ENCODE measurements at places on chromosomes 16 and 17. TPM values are rescaled to one million over a fixed set of nuclear protein-coding genes. Genes with fewer than 3 reads are reported as not detected.
A peak's percentile ranks its signal among the peaks of the same experiment; 100 is the strongest.

DNA sequence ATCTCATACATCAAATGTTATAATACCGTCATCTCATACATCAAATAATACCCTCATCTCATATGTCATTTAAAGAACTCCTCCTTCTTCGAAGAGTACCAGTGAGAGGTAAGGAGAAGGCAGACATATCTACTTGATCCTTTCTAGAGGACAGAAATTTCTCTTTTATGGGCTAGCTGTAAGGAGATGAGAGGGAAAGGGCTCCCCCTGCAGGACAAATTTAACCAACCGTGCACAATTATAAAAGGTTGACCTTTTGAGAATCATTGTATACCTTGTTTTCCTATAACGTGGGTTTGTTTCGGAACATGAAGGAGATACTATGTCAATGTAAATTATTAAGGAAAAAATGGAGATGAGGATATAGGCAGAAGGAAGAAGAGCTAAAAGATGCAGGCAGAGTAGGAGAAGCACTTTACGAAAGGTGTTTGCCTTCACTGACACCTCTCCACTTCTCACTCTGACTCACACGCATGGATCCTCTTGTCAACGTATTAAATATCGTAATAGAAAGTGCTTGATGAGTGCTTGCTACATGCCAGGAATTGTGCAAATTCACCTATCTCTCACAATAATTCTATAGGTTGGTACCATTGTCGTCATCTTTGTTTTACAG lies 465.9 kb upstream of the ERCC4 start:
- H3K4me3 ChIP-seq: no peak overlapping the region
- no peaks in the 10 kb centered on the region for H3K36me3 ChIP-seq
- no peaks in the 10 kb centered on the region for H3K4me1 ChIP-seq
- no peak overlapping the region for H3K27ac ChIP-seq

DNA sequence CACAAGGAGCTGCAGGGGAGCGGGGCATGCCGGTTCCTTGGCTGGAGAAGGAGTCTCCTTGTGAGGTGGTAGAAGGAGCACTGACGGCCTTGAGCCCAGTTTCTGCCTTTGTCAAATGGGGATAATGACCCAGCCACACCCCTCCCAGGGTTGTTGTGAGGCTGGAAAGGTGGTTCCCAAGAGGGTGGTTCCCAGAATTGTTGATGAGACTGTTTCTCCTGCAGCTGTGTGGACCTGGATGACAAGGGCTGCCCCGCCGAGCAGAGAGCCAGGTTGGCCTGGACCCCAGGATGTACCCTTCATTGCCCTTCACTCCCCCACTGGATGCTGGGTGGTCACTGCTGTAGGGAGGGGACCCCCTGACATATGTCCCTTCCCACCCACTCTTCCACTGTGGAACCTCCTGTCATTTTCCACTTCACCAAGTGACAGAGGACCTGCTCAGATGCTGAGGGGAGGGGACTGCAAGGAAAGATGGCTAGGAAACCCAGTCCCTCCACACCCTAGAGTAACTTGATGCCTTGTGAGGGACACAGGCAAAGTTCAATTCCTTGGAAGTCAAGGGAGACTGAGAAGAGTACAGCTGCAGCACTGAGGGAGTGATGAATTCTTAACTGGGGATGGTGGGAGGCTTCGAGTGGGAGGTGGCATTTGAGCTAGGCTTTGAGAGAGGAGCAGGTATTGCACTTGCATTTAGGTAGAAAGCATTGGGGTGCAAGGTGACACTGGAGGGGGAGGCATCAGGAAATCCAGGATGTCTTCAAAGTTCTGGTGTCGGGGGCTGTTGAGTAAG lies 10.6 kb downstream of the MIEN1 start:
- H3K27me3 ChIP-seq: peaks cover 5% of the 10 kb centered on the region
- H3K4me1 ChIP-seq: no peaks in the 10 kb centered on the region
- H3K36me3 ChIP-seq: no peaks in the 10 kb centered on the region

SLC5A2 gene
- not detected for total RNA-seq

MYH13 gene
- not detected for total RNA-seq

DNA sequence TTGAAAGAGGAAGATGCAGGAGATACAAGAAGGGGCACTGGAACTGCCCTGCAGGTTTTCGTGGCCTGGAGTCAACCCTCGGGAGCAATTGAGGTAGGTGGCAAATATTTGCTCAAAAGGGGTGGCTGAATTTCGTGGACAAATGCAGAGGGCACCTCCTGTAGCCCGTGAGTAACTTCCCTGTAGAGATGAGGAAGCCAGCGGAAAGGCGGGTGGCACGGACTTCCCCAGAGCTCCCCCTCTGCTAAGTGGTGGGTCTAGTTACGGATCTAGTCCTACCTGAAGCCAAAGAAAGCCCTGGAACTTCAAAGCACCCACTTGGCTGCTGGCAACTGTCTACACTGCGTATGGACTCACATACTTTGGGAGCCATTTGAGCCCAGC lies 1.0 kb upstream of the ATP2C2 start:
- no peaks in the 10 kb centered on the region for H3K36me3 ChIP-seq
- no peaks in the 10 kb centered on the region for H3K4me1 ChIP-seq
- peaks cover 8% of the 10 kb centered on the region for H3K27me3 ChIP-seq
- DNase-seq: no peak
- H3K27ac ChIP-seq: no peak overlapping the region
- no peak overlapping the region for H3K4me3 ChIP-seq

DNA sequence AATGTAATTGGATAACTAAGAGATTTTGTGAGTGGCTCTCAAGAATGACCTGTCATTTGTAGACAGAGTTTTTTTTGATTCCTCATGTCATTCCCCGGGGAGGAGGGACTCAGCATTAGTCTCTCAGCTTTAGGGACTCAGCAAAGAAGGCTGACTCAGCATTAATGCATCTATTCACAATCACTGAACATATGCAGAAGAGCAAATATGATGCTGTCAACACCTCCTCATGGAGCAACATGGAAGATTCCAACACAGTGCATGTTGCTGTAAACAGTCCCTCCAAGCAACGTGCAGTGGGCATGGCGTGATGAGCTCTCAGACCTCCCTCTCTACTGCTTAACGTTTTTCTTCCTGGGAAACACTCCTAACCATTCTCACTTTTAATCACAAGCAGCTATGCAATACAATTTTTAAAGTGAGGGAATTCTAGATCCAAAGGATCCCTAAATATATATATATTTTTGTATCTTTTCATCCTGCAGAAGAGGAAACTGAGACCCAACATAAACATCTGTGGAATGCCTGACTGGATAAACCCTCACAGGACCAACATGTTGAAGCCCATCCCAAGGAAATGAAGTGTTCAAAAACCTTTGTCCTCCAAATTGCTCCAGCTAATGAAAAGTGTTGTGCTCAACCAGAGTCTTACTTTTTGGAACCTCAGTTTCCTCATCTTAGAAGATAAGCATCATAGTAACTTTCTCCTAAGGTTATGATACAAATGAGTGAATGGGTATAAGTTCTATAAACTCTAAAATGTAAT lies 38.9 kb downstream of the TMEM100 start:
- no peaks in the 10 kb centered on the region for H3K4me1 ChIP-seq
- no peak overlapping the region for H3K27ac ChIP-seq

DNA sequence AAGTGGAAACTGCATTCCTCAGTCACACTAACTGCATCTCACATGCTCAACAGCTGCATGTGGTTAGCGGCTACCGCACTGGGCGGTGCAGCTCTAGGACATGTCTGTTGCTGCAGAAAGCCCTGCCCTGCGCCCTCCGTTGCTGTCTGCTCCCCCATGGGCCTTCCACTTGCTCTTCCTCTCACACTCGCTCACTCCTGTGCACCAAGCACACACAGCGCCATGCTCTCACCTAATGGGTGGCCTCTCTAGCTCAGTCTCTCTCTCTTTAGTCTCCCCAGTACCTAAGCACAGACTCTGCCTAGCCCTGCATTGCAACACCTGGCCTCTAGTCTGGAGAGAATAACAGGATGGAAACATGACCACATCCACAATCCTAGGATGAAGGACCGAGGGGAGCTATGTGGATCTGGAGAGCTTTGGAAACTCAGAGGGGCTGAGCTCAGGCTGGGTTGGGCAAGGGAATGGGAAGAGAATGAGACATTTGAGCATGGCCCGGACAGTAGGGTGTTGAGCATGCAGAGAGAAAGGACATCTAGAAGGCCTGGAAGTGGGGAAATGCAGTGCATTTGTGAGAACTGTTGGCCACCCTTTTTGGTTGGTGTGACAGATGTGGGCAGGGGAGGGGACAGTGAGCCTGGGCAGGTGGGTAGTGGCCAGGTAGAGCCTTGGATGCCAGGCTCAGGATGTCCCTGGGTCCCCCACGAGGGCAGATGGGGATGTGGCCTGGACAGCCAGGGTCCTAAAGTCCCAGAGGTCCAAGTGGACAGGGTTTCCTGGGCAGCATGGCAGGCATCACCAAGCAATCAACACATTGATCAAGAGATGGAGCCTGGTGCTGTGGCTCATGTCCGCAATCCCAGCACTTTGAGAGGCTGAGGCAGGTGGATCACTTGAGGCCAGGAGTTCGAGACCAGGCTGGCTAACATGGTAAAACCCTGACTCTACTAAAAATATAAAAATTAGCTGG lies 16.1 kb downstream of the SGCA start:
- H3K36me3 ChIP-seq: no peaks in the 10 kb centered on the region
- H3K4me1 ChIP-seq: peaks cover 31% of the 10 kb centered on the region
- H3K4me3 ChIP-seq: peak overlapping the region; percentile 27
- peak overlapping the region; percentile 23 for H3K27ac ChIP-seq

LGALS9B gene
- not detected for total RNA-seq

GRCh38 chr17:31541559-31541958 lies 150.1 kb downstream of the RAB11FIP4 start:
- peaks cover 21% of the 10 kb centered on the region for H3K27me3 ChIP-seq
- H3K4me1 ChIP-seq: peaks cover 13% of the 10 kb centered on the region
- H3K36me3 ChIP-seq: peaks cover 7% of the 10 kb centered on the region
- DNase-seq: no peak

IL34 gene
- total RNA-seq: 0.42 TPM

DNA sequence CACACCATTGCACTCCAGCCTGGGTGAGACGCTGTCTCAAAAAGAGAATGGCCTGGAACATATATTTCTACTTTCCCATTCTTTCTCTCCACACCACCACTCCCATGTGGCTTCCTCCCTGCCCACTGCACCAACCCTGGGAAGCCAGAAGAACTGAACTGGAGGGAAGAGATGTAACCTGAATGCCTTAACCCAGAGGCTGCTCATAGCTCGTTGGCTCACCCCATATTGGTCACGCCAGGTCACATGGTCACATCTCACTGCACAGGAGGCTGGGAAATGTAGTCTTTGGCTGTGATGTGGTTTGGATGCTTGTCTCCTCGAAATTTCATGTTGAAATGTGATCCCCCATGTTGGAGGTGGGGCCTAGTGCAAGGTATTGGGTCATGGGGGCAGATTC lies 5.9 kb upstream of the DNAH17 start:
- no peak for DNase-seq
- H3K27ac ChIP-seq: no peak overlapping the region
- peaks cover 6% of the 10 kb centered on the region for H3K27me3 ChIP-seq
- no peaks in the 10 kb centered on the region for H3K36me3 ChIP-seq
- H3K4me3 ChIP-seq: no peak overlapping the region

- no peak overlapping the region for H3K27ac ChIP-seq
- no peaks in the 10 kb centered on the region for H3K27me3 ChIP-seq
- H3K4me1 ChIP-seq: no peaks in the 10 kb centered on the region
These were observed 51.3 kb downstream of the MPHOSPH6 start for GRCh38 chr16:82118749-82119148.

DNA sequence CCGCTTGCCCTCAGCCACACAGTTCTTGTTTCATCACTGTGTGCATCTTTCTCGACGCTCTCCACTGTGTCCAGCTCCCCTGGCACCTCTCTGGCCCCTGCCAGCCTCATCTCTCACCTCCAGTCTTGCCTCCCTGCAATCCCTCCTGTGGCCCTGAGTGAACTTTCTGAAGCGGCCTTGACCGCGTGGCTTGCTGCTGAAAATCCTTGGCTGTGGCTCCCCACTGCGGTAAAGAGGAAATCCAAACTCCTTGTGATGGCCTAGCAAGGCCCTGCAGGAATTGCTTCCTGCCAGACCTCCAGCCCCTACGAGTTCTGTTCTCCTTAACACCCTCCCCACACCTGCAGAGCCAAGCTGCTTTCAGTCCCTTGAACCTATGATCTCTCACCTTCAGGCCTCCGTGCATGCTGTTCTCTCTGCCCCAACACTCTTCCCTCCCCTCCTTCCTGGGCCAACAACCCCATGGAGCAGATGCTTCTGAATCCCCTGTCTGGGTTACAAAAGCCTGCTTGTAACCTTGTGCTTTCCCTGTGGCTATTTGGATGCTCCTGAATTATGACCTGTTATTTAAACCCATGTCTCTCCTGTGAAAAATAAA lies 33.6 kb upstream of the BRD7 start:
- H3K4me1 ChIP-seq: no peaks in the 10 kb centered on the region
- H3K4me3 ChIP-seq: no peak overlapping the region
- peaks cover 2% of the 10 kb centered on the region for H3K27me3 ChIP-seq
- DNase-seq: no peak
- no peak overlapping the region for H3K27ac ChIP-seq

GRCh38 chr17:7380855-7381683 lies at the start of gene TNK1:
Gene TNK1, plus strand, starts transcription at chr17:7381089. Its CDS starts 1,838 bp downstream, at chr17:7382927.
- peaks cover 27% of the 10 kb centered on the region for H3K27me3 ChIP-seq
- no peak within 1 kb of the TSS for H3K27ac ChIP-seq
- peak; percentile 29 for DNase-seq
- H3K4me1 ChIP-seq: peaks cover 3% of the 10 kb centered on the region
- peaks cover 8% of the 10 kb centered on the region for H3K36me3 ChIP-seq
- peak within 1 kb of the TSS; percentile 63 for H3K4me3 ChIP-seq

- no peak overlapping the region for H3K27ac ChIP-seq
- H3K36me3 ChIP-seq: no peaks in the 10 kb centered on the region
- peaks cover 10% of the 10 kb centered on the region for H3K27me3 ChIP-seq
- H3K4me1 ChIP-seq: peaks cover 9% of the 10 kb centered on the region
These were observed 5.1 kb downstream of the ATP2A1 start for GRCh38 chr16:28883221-28883996.

GRCh38 chr16:66245072-66245471 lies 121.4 kb upstream of the CDH5 start:
- H3K27ac ChIP-seq: no peak overlapping the region
- DNase-seq: no peak
- no peak overlapping the region for H3K4me3 ChIP-seq
- no peaks in the 10 kb centered on the region for H3K27me3 ChIP-seq

DNA sequence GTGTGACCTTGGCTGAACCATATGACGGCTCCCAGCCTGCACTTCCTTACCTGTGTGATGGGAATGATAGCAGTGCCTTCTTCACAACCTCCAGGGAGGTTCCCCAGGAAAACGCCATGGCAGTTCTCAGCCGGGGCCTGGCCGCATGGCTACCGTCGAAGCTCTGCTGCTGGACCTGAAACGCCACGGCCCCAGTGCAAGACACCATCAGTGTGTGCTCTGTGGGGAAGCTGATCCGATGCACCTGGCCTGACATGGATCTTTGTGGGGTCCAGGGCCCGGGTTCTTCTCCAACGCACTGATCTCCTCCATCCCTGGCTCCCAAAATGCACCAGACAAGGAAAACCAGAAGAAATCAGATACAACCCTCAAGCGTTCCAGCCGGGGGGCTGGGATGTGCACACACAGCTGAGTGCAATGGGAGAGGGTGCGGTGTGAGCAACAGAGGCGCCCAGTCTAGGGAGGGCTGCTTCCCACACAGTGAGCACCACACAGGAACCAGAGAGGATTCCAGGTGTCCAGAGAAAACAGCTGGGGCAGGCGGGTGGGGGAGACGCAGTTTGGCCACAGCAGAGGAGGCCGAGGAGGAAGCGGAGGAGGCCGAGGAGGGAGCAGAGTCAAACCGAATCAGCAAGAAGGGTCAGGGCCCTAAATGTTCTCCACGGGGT lies 54.3 kb upstream of the ZNF469 start:
- no peak for DNase-seq
- H3K4me1 ChIP-seq: peaks cover 5% of the 10 kb centered on the region
- H3K4me3 ChIP-seq: no peak overlapping the region
- H3K27ac ChIP-seq: no peak overlapping the region
- H3K36me3 ChIP-seq: no peaks in the 10 kb centered on the region
- H3K27me3 ChIP-seq: peaks cover 4% of the 10 kb centered on the region

- H3K4me1 ChIP-seq: peaks cover 3% of the 10 kb centered on the region
- DNase-seq: no peak
- peaks cover 2% of the 10 kb centered on the region for H3K27me3 ChIP-seq
These were observed 10.1 kb upstream of the SLC25A39 start for GRCh38 chr17:44334727-44335126.
